Skeletal muscle tissue (tissue), 5 donors: ENCODE measurements at places on chromosomes 6 and 20. TPM values are rescaled to one million over a fixed set of nuclear protein-coding genes. Genes with fewer than 3 reads are reported as not detected.

Gene IL20RA
- total RNA-seq: 9.9 TPM

Gene CALHM6
- 8.9 TPM for total RNA-seq

Gene RHAG
- 1.6 TPM for total RNA-seq

Gene CLPSL1
- total RNA-seq: not detected

Gene RAET1E
- total RNA-seq: 1.0 TPM

Gene TLDC2
- total RNA-seq: under 0.01 TPM
